Frontal cortex (tissue), 4 donors: ENCODE measurements at places on chromosomes 2 and 18. TPM values are rescaled to one million over a fixed set of nuclear protein-coding genes. Genes with fewer than 3 reads are reported as not detected.

Gene ARHGAP15
- 19.2 TPM for total RNA-seq

Gene RAB12
- 119 TPM for total RNA-seq

Gene SLC20A1
- 21.6 TPM for total RNA-seq

- DNase-seq: no peak
These were observed 121.0 kb upstream of the XPO1 start for GRCh38 chr2:61658841-61659780.

DNA sequence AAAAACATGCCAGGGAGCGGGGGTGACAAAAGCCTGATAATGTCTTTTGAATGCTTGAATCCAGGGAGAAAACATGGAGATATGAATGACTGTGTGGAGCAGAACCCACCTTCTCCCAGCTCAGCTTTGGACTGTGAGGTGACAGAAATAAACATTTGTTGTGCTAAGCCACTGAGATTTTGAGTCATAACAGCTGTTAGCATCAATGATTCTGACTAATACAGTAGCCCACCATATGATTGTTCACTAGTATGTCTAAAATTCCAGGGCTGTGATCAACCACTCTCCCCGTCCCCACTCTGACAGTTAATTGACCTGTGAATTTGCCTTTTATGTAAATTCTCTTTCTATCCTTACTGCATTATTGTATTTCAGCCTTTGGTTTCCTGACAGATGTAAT, 69.1 kb downstream of the PDK1 start:
- DNase-seq: no peak

GRCh38 chr2:240701091-240701735, 9.5 kb downstream of the AQP12A start:
- no peak for DNase-seq

- no peak for DNase-seq
These were observed 549.6 kb downstream of the FBXO15 start for GRCh38 chr18:73597832-73598615.
